Stimulated activated CD4-positive, alpha-beta T cell treated with anti-CD3 and anti-CD28 coated beads, Interleukin-1b, Interleukin-23, amount 100 ng/mL, for 4 hours (primary cell): ENCODE measurements at places on chromosomes 4 and X.

GRCh38 chr4:138851391-138852335 is 163.9 kb upstream of the NOCT start:
- no peak for DNase-seq

DNA sequence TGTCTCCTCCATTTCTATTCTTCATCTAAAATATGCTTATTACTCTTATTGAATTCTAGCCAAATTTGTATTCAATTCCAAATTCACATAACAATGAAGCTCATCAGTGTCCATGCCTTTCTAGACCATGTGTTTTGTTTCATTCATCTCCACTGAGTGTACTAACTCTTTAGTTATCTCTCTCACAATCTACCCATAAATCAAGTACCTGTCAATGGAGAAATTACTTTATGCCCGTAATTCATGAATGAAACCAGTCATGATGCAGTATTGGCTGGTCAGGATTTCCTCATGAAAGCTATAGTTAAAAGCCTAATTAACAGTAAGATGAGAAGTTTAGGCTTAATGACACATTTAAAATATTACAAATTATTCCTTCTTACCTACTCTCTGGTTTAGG is 12.2 kb upstream of the TMPRSS11F start:
- DNase-seq: no peak

DNA sequence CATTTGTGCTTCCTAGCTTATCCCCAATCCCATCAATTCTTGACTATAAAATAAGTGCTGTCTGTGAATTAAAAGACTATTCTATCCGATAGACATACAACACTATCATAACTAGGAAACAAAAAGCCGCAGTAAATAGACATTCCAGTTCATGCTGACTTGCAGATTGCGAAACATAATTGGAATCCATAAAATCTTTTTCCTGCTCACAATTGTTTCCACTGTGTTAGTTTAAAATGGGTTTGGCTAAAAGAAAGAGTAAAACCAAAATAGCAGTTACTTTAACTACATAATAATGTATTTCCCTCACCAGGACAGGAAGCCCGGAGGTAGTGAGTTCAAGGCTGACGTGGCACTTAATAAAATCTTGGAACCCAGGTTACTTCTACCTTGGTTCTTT is 17.2 kb downstream of the SMIM31 start:
- DNase-seq: no peak

DNA sequence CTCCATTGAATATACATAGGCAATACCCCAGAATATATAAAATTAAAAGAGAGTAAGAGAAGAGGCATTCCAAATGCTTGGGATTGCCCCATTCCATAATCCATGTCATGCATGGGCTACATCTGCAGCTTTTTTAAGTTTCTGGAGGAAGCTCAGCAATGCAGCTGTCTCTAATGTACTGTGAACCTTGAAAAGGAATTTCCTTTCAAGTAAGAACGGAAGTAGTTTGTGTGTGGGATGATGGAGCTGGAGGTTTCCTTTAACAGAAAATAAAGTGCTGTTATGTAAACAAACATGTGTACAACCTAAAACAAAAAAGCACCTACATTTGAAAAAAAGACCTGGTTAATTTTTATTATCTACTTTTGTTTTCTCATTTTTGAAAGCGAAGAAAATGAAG is 303.5 kb downstream of the BMPR1B start:
- no peak for DNase-seq

DNA sequence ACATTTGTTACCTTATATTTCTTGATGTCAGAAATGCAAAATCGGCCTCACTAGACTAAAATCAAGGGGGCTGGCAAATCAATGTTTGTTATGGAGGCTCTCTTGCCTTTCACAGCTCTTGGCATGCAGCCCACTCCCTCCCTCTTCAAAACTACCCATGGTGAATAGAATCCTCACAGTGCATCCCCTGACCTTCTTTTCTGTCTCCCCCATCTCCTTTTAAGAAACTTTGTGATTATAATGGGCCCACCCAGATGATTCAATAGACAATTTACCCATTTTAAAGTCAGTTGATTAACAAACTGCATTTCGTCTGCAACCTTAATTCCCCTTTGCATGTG is 184.0 kb downstream of the PCDH7 start:
- DNase-seq: no peak

DNA sequence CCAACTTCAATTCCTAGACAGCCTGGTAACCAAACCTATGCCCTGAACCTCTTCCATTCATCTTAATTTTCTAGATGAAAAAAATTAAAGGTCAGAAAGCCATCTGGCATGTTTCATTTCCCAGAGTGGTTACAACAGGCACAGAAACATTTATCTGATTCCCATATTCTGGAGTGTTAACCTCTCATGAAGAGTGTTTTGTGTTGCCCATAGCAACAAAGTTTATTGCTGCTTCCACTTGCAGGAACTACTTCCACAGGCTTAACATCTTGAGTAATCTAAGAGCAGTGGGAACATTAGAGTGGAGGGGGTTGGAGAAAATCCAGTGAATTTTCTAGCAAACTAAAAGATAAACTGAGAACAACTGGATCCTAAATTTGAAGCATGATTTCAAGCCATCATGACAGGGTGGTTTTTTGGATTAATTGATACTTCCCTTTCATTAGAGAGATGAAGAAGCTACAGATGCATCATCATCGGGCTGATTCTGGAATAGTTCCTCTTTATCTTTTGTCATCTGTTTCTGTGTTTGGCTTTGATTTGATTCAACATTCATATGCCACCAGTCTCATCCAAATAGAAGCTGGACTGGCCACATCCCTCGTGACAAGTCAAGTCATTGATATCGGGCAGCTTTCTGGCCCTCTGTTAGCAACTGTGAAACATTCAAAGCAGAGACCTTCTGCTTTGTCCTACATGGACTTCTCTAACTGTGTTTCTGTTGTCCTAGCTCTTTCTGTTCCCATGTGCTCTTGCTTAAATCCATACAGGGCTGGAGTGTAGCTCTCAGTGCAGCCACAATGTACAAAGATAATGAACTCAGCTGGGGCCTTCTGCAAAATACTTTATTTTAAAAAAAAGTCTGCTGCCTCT is 167.3 kb downstream of the MID1IP1 start:
- no peak for DNase-seq

- DNase-seq: no peak
Observed at GRCh38 chrX:828411-828959, 197.9 kb downstream of the SHOX start.

DNA sequence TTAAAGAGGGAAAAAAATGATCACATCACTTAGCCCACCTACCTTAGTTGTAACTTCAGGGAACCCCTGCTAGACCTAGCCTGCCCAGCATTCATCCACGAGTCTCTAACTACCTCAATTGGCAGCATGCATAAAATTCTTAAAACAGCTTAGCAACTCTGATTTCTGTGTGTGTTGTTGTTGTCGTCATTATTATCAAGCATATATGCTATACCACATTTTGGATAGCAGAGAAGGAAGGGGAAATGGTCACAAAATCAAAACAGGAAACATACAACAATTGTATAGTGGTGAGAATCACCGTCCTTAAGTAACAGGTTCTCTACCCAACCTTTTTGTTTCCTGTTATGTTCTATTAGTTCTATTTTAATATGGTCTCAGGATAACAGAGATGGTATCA is 2.7 kb upstream of the ACOT9 start:
- DNase-seq: no peak

DNA sequence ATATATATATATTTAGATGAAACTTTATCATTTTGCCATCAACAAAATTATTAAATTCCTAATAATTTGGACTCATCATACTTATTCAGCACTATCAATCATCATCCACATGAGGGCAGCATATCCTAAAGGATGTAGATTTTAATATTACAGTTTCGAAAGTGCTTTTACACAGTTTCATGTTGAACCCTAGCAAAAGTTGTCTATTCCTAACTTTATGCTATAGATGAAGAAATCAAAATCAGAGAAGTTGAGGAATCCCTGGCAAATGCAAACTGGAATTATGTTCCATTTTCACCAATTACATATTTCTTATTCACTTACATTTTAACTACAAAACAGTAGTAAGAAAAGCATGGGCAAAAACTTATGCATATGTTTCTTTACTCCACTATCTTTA is 36.6 kb upstream of the UGT2A1 start:
- no peak for DNase-seq

- DNase-seq: no peak
Observed at GRCh38 chr4:513327-513726, 14.3 kb downstream of the PIGG start.

- DNase-seq: no peak
Observed at GRCh38 chrX:2484721-2485648, 15.8 kb downstream of the DHRSX start.

GRCh38 chr4:145279122-145279960 is 99.0 kb upstream of the OTUD4 start:
- no peak for DNase-seq

DNA sequence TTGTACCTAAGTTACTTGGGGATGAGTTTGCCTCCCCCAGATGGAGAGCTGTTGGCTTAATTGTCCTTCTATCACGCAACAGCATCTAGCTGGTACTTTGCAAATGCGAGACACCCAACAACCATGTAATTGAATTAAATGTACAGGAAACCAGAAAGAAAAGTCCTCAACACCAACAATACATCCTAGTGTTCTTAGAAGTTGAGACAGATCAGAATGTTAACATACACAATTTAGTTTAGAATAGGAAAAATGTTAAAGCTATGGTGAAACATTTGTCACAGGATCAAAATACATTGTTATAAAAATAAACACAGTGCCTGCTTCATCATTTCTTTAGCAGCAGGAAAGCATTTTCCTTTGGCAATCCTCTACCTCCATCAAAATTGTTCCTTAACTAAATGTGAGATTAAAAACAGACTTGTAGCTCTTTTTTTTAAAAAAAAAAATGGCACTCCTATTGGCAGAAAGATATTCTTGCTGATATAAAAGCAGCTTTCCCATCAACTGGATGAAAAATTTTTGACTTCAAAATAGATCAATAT is 163.1 kb upstream of the MID1 start:
- no peak for DNase-seq

DNA sequence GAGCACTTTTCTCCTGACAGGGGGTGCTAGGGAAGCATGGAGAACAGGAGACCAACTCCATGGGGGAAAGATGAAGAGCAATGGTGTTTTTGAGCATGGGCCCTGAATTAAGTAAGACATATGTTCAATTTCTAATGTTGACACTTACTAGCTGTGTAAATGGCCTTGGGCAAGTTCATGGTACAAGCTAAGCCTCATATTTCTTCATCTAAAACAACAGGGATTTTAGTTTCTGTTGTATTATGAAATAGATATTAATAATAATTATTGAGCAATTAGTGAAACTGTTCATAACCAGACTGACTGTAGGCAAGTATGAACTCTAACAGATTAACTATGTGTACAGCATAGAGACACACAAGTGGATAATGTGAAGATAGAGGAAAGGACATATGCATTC is 515.0 kb upstream of the FAT1 start:
- DNase-seq: no peak

DNA sequence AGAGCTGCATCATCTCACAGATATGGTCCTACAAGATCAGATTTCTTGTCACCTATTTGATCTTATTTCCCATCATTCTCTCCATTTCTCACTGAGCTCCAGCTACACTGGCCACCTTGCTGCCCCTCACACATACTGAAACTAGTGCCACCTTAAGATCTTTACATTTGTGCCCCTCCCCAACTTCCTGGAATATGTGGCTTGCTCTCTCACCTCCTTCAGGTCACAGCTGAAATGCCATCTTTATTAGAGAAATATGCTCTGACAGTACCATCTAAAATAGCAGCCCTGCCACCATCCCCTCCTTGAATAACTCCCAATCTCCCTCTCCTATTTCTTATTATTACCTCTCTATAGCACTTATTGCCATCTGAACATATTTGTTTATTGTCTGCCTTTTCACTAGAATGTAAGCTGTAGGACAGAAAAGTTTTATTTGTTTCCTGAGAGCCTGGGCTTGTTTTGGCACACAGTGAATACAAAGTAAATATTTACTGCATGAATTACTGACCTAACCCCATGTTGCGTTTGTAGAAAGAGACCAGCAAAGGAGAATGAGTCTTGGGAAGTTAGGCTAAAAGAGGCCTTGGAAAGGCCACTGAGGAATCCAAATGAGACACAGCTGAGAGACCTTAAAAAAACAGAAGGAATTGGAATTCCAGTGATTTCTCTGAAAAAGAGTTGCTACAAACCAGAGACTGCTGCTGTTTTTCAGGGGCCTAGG is 22.7 kb downstream of the DYNLT3 start:
- DNase-seq: no peak

DNA sequence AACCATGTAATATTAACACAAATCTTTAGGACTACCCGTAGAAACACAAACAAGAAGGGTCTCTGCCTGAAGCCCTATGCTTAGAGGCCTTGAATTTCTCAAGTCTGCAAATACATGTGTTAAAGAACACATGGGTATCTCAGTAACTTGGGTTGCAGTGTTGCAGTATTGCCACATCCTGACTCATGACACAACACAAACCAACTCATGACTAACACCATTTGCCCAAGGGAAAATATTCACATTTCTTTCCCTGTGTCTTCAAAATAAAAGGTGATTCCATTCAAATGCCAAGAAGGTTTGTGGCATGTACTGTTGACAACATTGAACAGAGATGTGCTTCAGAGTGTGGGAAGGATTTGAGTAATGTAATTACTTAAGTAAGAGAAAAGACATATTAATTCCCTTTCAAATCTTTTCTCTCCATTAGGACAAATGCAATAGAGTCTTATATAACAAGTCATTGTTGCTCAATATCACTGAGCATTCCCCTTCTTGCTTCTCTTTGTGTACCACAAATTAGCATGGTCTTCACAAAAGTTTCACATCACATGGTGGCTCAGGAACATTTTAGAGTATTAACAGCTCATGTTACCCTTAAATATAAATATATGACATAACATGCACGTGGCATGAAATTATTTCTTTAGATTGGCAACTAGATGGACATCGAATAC is 487.1 kb downstream of the STPG2 start:
- no peak for DNase-seq

DNA sequence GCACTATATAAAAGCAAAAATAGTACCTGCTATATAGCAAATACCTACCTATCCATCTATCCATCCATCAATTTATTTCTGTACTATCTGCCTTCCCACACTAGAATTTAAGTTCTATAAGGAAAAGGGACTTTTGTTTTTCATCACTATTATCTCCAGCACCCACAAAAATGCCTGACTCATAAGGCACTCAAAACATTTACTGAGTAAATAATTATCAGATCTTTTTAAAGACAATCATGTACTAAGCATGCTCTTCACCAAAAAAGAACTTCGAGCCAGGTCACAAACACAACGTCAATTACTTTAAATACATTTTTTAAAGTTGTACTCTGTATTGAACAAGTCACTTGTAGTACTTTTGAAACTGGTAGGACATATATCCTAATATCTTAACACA is 119.9 kb downstream of the FBXW7 start:
- DNase-seq: no peak
